ENCODE measurements at places on chromosomes 16 and 17.

GRCh38 chr16:12311309-12311708 is 334.8 kb downstream of the SNX29 start:
- DNase-seq: no peak

- DNase-seq: no peak
Measured at GRCh38 chr17:75818326-75818885, 25.8 kb downstream of the UNC13D start.

DNA sequence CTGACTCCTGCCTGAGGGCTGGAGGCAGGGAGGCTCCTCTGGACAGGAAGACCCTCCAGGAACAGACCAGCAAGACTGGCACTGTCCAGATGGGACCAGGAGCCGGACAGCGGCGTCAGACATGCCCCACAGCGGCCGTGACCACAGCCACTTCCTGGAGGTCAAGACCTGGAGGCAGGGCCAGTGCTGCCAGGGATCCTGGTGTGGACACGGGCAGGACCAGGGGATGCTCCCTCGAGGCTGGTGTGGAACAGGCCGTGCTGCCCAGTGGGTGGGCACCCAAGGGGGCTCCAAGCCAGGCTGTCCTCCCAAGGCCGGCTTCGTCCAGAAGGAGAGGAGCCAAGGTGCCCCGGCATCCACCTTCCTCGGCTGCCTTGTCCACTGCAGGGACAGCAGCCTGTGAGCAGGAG is 4.5 kb upstream of the CCDC57 start:
- DNase-seq: no peak

DNA sequence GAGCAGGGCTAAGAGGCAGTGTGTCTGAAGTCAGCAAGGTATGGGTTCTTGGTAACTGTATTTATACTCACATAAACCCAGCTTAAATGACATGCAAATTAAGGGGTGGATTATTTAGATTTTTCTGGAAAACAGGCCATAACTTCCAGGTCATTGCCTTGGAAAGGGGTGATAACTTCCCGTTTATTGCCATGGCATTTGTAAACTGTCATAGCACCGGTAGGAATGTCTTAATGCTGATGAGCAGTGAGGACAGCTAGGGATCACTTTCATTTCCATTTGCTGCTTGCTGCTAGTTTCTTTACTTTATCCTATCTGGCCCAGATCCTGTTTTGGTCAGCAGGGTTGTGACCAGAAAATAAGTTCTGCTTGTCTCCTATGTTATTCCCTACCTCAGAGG is 1336.7 kb downstream of the CDH11 start:
- no peak for DNase-seq

GRCh38 chr17:36827081-36827480 is 110.2 kb upstream of the LHX1 start:
- no peak for DNase-seq

GRCh38 chr16:50114357-50115129 is 38.6 kb upstream of the TENT4B start:
- DNase-seq: no peak

DNA sequence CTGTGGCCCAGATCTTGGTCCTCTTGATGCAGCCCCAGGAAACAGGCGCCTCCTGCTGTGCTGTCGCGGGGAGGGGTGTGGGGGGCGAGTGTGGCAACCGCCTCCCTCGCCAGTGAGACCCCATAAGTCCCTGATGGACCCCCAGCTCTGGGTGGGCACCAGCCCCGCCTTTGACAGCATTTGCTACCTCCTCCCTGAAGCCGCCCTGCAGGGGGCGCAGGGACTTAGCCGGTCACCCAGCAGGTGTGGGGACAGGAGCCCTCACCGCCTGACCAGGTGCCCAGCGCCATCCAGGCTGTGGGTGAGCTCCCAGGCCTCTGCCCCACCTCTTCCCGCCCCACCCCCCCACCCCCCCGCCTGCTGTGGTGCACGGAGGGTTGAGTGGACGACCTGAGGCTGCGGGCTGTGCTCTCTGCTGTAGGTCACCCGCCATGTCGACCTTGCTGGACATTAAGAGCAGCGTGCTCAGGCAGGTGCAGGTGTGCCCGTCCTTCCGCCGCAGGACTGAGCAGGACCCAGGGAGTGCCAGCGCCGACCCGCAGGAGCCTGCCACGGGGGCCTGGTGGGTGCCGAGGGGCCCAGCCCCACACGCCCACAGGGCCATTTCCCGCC is 4.8 kb downstream of the BAIAP3 start:
- DNase-seq: no peak

DNA sequence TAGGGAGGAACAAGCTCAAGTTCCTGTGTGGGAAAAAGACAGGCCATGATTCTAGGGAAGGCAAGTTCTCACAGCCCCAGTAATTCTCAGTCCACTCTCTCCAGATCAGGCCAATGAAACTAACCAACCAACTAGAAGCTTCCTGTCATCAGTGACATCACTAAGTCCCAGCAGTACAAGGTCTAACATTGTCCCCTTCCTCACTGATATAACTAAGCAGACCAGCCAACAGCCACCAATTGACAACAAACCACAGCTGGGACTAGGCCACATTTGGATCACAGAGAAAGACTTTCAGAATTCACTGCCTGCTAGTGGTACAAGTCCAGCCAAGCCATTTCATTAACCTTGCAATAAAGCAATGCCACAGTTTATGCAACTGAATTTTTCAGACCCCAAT is 94.0 kb downstream of the CACNG1 start:
- no peak for DNase-seq

- no peak for DNase-seq
Measured at GRCh38 chr16:79064256-79064972, 536.1 kb downstream of the MAF start.

DNA sequence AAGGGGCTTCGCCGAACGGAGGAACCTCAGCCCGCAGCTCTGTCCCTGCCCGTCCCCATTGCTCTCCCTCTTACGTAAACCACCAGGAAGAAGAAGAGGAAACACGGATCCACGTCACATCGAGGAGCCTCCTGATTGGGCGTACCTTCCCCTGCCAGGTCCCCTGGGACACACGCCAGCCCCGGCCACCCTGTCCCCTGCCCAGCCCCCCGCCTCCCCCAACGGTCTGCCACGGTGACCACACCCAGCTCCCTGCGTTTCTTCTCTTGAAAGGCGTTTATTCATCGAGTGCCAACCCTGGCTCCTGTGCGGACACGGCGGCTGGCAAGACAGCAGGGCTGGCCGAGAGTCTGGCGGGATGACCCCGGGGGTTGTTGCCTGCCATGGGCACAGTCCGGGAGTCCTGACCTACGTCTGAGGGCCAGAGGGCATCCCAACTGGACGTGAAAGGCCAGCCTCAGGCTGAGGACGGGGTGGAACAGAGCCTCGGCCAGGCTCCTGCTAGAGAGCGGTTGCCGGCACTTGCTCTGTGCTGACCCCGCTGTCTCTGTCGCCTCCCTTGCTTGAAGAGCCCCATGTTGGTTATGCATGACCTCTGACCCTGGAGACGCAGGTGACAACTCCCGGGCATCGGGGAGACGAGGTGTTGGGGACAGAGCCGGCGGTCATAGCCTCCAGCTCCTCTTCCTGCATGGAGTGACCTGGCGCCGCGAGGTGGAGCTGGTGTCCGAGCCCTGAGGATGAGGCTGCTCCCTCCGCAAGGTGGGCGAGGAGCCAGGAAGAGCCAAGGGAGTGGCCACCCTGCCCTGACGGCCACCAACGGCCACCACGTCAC is 40.5 kb upstream of the ACSF3 start:
- DNase-seq: no peak

GRCh38 chr17:60087882-60088669 is 9.4 kb upstream of the HEATR6 start:
- DNase-seq: no peak

- no peak for DNase-seq
Measured at GRCh38 chr16:11742093-11742535, 543 bp downstream of the TXNDC11 start.

DNA sequence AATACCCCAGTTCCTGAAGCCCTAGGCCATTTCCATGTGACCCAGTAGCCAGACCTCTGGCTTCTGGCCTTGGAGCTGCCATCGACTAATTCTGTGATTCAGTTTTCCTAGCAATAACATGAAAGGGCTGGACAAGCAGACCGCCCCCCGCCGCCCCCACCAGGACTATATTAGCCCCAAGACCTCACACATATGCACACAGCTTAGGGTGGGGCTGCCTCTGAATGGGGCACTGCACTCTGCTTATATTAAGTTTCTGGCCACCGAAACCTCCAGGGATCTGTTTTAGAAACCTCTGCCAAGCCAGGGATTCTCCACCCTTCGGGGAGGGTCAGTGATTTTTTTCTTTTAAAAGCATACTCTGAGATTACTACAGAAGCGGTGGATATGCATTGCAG is 2.3 kb downstream of the RAB11FIP4 start:
- no peak for DNase-seq

GRCh38 chr17:82848022-82848592 is 8.3 kb upstream of the ZNF750 start:
- DNase-seq: peak; percentile 6

GRCh38 chr17:60959011-60959410 is 281.4 kb downstream of the BCAS3 start:
- DNase-seq: no peak

GRCh38 chr16:57809276-57810196 is 7.2 kb upstream of the KIFC3 start:
- DNase-seq: no peak

DNA sequence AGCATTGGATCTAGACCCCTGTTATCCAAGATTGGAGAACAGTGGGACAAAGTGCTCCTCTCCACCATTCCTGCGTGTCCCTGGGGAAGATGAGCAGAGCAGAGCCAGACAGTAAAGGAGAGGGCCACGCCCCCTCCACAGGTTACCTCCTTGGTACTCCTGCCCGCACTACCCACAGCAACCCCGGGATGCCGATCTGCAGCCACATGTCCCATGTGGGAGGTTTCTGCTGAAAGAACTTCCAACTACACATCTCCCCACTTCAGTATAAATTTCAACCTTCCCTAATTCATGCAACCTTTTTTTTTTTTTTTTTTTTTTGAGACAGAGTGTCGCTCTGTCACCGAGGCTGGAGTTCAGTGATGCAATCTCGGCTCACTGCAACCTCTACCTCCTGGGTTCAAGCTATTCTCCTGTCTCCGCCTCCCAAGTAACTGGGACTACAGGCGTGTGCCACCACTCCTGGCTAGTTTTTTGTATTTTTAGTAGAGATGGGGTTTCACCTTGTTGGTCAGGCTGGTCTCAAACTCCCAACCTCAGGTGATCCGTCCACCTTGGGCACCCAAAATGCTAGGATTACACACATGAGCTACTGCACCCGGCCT is 2.3 kb downstream of the RAB37 start:
- no peak for DNase-seq

DNA sequence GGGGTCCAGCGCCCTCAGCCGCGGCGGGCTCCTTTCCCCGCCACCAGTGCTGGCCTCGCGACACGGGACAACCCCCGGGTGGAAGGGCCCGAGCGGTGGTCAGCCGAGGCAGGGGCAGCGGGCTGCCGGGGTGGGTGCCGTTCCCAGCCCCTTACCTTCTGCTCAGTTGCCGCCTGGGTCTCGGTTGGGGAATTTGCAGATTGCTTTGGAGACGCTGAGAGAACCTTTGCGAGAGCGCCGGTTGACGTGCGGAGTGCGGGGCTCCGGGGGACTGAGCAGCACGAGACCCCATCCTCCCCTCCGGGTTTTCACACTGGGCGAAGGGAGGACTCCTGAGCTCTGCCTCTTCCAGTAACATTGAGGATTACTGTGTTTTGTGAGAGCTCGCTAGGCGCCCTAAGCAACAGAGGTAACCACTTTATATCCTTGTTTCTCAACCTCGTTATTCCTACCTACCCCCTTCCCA is 381 bp downstream of the CTNS start:
- no peak for DNase-seq

- no peak for DNase-seq
Measured at GRCh38 chr16:83666449-83666848, 141.3 kb upstream of the HSBP1 start.

DNA sequence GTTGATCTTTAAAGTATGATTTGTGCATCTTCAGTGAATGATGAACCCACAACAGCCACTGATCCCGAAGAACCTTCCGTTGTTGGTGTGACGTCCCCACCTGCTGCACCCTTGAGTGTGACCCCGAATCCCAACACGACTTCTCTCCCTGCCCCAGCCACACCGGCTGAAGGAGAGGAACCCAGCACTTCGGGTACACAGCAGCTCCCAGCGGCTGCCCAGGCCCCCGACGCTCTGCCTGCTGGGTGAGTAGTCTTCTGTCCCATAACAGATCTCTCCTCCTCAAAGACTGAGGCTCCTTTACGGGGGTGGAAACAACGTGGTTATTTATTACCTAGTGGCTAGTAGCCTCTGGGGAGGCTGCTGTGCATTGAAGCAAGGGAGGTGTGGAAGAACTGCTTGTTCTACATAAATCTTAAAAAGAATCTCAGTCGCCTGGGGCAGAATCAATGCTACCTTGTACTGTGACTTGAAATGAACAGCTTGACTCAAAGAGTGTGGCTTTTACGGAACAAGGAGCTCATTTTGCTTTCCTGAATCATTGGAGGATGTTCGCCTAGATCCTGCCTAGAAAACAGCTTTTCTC is 63.0 kb upstream of the CLEC18A start:
- DNase-seq: no peak

DNA sequence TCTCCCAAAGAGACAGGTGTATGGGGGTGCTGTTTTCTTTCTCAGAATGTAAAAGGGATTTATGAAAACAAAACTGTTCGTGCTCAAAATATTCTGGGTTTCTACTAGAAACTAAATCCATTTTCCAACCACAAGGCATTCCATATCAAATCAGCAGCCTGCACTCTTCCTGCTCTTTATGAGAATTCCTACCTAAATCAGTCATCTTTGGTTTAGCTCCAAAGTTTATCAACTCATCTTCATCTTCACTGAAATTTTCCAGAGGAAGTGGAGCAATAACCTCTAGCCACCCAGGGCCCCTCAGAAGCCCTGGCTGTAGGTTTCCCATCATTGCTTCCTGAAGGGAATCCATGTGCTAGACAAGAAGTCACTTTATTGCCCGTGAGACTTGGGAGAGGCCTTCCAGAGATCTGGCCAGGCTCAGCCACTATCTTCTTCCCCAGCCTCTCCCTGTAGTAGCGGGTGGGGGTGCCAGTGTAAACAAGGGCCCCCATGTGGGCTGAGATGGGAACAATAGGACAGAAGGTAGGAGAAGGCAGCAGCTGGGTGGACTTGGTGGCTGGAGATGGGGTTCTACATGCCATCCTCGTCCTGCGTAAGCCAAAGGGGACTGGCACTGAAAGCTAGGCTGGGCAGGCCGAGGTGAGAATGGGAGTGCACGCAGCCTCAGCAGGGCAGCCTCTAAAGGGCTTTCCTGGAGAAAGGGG is 22.0 kb upstream of the ALDH3A1 start:
- DNase-seq: no peak

GRCh38 chr16:87657621-87658192 is 55.4 kb downstream of the JPH3 start:
- no peak for DNase-seq

GRCh38 chr17:17055286-17056155 is 13.3 kb downstream of the MPRIP start:
- DNase-seq: no peak

- DNase-seq: no peak
Measured at GRCh38 chr16:12315330-12316136, 339.0 kb downstream of the SNX29 start.

DNA sequence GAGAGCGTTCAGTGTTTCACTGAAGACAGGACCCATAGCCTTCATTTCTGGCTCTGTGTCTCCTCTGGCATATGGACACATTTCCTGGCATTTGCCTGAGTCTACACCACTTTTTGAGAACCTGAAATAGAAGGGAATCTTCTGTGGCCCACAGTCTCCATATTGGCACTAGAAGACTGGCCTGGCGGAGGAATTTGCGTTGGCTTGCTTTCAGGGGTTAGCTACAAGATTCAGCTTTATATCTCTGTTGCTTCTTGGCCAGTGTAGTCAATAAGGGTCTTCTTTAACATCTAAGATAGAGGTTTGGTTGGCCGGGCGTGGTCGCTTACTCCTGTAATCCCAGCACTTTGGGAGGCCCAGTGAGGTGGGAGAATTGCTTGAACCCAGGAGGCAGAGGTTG is 12.8 kb upstream of the CLEC18C start:
- no peak for DNase-seq
